ENCODE measurements at places on chromosomes 3 and 15.

- no peak for DNase-seq
These were observed 9.6 kb upstream of the SMARCC1 start for GRCh38 chr3:47791193-47791855.

GRCh38 chr3:41525303-41526064 lies 326.2 kb downstream of the CTNNB1 start:
- no peak for DNase-seq

DNA sequence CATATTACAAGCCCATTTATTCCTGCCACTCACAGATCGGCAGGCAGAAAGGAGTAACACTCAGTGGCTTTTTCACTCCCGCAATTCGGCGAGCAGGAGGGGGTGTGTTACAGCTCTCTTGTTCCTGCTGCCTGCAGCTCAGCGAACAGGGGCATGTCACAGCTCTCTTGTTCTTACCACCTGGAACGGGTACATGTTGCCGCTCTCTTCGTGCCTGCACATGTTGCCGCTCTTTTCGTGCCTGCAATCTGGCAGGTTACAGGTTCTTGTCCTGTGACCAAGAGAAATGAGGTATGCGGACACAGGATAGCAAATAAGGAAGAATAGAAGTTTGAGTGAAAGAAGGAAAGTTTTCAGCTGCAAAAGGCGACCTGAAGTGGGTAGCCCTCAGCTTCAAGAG lies 761.4 kb downstream of the NAALADL2 start:
- DNase-seq = no peak

GRCh38 chr15:92914768-92915221 lies 14.7 kb downstream of the CHD2 start:
- no peak for DNase-seq

DNA sequence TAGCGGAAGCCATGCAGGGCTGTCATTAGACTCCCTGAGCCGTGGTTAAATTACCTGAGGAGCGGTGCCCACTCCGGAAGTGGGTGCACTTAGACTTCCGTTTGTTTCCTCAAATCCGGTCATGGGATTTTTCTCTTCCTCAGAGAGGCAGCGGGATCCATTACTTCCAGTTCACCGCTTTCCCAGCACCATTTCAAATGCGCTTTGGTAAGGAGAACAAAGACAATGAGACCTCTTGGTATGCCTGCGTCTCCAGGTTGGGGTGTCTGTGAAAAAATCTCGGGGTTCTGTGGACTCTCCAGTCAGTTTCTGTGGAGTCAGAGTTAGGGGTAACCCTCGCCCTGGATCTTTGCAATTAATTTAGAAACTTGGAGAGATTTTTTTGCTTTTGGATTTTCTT lies 132.3 kb upstream of the PTPRG start:
- DNase-seq = no peak

DNA sequence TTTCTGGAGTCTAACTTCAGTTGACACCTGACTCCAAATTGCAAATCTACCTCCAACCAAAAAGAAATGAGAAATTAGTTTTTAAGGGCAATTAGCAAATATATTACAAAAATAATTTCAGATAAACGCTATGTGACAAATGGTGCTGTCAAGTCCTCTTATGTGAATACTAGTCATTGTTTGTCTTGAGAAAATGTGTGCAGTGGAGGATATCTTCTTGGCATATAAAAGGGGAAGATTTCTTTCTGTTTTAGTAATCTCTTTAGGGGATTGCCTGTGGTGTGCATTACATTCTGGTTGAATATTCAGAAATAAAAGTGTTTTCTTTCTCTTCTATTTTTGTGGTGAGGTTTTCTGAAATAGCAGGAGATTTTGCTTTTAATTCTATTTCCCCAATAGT lies 3.0 kb upstream of the GCSAM start:
- no peak for DNase-seq

GRCh38 chr15:78437107-78437761 lies 782 bp upstream of the IREB2 start:
- no peak for DNase-seq

- DNase-seq = no peak
These were observed 172.7 kb downstream of the WDR72 start for GRCh38 chr15:53586799-53587198.

- DNase-seq = no peak
These were observed 73.4 kb downstream of the NUP210 start for GRCh38 chr3:13346481-13347389.

GRCh38 chr15:98658831-98659699 lies 10.7 kb downstream of the IGF1R start:
- DNase-seq = no peak

DNA sequence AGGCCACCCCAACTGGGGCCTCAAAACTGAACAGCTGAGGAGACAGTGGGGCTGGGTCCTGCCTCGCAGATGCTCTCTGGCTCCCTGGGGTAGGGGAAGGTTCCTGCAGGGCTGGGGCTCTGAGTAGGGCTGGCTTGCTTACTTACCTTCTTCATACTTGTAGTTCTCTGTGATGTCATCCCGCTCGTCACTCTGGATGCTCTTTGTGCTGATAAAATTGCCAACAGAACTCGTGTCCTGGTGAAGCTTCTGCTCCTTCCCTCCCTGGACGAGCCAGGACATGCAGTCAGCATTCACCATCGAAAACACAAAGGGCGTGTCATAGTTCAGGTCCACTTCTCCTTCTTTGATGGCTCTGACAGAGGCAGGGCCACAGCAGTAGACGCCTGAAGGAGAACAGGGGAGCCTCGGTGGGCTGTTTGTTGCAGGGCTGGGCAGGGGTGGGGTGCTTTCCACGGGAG lies 17.9 kb upstream of the EPB42 start:
- no peak for DNase-seq

- DNase-seq = no peak
These were observed 13.0 kb upstream of the CSK start for GRCh38 chr15:74768771-74769342.

GRCh38 chr3:128784232-128784631 lies 58.2 kb downstream of the RAB7A start:
- DNase-seq = no peak

Measured in HS-5 (cell line).